ENCODE measurements at places on chromosomes 12 and 14.

- DNase-seq, result no peak
These were observed 85.4 kb downstream of the BCL2L14 start for GRCh38 chr12:12156116-12156515.

GRCh38 chr12:84502907-84503787, 409.5 kb downstream of the SLC6A15 start:
- DNase-seq, result no peak

DNA sequence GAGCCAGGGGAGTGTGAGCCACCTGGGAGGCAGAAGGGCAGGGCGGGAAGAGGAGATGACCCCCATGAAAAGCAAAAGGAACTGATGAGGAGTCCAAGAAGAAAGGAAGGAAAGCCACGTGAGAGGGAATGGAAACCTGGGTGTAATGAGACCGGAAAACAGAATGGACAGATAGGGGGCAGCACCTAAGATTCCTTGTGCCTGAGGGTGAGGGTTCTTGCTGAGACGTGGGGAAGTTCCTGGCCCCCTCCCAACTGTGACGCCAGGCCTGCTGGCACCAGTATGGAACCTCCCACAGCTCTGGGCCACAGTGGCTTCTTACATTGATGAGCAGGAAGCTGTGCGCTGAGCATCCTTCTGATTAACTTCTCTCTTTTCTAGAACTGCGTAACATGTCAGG, 30.8 kb downstream of the TTC7B start:
- no peak for DNase-seq

GRCh38 chr14:92926931-92927330, 4.0 kb downstream of the CHGA start:
- no peak for DNase-seq

GRCh38 chr12:25801734-25802133, 156.7 kb upstream of the RASSF8 start:
- DNase-seq, result no peak

DNA sequence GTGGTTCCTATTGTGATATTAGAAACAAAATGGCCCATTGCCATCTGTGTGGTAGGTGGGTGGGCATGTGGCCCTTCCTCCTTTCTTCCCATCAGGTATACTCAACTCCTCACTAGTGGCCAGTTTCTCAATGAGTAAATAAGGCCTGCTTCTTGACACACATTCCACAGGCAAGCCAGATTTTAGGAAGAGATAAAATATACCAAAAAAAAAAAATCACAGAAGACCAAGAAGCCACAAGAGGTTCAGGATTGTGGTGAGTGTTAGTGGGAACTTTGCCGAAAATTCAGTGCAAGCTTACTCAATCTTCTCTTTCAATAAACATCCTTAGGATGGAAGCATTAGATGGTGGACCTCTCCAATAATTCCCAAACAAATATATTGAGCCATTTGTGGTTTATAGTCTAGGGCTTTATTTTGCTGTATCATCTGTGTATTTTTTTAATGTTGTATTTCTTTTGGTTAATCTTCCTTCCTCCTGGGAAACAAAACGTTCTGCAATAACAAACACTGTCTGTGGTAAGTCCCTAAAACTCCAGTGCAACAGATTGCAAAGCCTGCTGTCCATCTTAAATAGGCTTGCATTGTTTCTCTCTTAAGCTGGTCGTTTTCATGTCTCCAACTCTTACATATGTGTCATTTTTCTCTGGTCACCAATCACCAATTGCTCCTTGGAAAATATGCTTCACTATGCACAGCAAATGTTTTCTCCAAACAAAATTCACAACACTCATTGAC, 289.9 kb upstream of the KITLG start:
- DNase-seq, result no peak

DNA sequence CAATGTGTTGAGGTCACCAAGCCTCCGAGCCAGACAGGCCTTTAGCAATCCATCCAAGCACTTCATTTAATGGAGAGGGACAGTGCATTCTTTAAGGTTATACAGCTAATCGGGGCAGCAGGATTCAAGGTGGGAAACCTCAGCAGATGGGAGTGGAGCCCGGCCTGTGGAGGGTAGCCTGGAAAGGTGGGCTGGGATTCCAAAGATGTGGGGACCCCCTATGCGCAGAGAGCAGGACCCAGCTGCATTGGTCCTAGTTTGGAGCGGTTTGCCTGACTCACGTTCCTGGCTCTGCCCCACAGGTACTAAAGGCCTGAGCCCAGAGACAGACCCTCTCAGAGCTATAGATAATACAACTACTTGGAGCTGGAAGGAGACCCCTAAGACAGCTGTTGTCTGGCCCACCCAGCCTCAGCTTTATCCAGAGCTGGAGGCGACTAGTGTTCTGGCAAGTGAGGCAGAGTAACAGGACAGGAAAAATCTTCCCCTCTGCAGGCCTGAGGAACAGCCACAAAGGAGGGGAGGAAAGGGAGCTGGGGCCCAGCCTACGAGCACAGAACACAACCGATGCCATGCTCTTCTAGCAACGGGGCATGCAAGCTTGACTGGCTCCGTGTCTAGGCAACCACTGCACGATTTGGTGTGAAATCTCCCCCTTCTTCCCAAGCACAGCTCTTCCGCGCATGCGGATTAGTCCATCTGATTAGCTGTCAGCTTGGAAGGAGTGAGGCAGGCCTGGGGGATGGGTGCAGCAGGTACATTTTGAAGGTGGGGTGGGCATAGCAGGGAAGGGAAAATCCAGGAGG, 1.1 kb upstream of the MYH7 start:
- DNase-seq, result peak; percentile 38

- no peak for DNase-seq
These were observed 1.1 kb downstream of the BRI3BP start for GRCh38 chr12:124994437-124994975.

- no peak for DNase-seq
These were observed 799 bp downstream of the ZNF219 start for GRCh38 chr14:21097636-21098075.

DNA sequence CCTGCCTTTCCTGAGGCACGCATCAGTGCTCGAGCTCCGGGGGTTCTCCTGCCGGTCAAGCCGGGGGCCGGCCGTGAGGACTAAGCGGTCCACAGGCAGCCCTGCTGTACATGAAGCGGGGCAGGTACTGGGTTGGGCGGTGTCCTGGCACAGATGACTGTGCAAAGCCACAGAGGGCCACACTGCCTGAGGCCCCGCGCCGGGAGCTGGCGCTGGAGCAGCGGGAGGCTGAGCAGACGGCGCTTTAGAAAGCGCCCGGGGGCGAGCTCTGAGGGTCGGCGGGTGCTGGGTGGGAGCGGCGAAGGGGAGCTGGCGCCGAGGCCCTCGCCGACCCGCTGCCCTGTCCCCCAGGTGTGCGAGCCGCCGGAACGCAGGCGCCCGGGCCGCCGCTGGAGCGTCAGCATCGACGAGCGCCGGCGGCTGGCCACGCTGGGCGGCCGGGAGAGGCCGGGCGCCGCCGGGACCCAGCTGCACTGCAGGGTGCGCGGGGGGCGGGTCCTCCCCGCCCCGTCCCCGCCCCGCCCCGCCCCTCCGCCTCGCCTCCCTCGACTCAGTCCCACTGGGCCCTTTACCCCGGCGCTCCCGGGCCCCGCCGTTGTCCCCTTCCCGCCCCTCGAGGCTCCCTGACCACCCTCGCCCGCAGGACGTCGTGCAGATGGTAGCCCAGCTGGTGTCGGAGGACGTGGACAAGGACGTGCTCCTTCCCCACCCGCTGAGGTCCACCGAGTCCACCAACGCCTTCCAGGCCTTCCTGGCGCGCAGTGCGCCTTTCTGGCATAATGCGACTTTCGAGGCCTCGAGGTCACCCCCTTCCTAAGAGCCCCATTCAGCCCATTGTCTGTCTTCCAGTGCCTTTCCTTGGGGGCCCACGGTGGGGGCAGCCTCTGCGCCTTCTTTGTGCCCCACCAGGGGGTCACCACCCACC, 8.3 kb upstream of the MTA1 start:
- no peak for DNase-seq

- peak; percentile 24 for DNase-seq
These were observed 48.0 kb downstream of the SLC17A8 start for GRCh38 chr12:100404769-100405407.

- no peak for DNase-seq
These were observed 28.5 kb downstream of the SLC8B1 start for GRCh38 chr12:113306382-113306781.
